Upper lobe of right lung (tissue), 1 donor: ENCODE measurements at places on chromosomes 3 and 15.

- no peak overlapping the region for H3K4me3 ChIP-seq
- DNase-seq: no peak
- no peak overlapping the region for H3K27ac ChIP-seq
These were observed 6.4 kb downstream of the TEX9 start for GRCh38 chr15:56371495-56372147.

GRCh38 chr3:13530241-13531009 lies 18.5 kb upstream of the FBLN2 start:
- H3K4me1 ChIP-seq: no peaks in the 10 kb centered on the region
- no peak overlapping the region for H3K27ac ChIP-seq
- H3K27me3 ChIP-seq: no peaks in the 10 kb centered on the region
- no peak for DNase-seq
- H3K36me3 ChIP-seq: no peaks in the 10 kb centered on the region

DNA sequence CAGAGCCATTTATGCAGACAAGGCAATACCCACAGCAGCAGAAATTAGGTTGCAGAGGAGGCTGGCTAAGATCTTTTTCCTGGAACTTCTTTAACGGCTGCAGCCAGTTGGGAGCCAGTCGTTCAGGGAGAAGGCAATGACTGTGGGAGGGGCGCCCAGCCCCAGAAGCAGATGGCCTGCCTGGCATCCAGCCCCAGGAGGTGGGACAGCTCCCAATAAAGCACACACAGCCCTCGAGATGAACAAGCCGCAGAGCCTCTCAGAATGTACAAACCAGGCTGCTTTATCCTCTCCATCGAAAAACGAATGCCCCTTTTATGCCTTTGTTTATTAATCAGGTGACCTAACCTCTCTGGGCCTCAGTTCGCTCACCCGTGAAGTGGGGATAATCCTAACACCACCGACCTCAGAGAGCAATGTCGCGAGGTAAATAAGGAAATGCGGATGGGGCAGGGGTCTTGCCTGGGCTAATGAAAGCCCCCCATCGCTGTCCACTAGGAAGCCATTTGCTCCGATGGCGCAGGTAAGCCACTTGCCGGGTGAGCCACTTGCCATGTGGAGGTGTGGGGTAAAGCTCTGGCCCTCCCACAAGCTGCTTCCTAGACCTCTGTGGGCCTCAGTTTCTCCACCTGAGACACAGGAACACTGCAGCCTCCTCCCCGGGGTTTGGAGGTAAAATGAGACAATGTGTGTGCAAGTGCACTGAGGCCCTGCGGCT lies 35.8 kb downstream of the MGLL start:
- DNase-seq: peak; percentile 79
- H3K27me3 ChIP-seq: no peaks in the 10 kb centered on the region
- H3K36me3 ChIP-seq: no peaks in the 10 kb centered on the region
- H3K4me1 ChIP-seq: peaks cover 50% of the 10 kb centered on the region
- no peak overlapping the region for H3K4me3 ChIP-seq

DNA sequence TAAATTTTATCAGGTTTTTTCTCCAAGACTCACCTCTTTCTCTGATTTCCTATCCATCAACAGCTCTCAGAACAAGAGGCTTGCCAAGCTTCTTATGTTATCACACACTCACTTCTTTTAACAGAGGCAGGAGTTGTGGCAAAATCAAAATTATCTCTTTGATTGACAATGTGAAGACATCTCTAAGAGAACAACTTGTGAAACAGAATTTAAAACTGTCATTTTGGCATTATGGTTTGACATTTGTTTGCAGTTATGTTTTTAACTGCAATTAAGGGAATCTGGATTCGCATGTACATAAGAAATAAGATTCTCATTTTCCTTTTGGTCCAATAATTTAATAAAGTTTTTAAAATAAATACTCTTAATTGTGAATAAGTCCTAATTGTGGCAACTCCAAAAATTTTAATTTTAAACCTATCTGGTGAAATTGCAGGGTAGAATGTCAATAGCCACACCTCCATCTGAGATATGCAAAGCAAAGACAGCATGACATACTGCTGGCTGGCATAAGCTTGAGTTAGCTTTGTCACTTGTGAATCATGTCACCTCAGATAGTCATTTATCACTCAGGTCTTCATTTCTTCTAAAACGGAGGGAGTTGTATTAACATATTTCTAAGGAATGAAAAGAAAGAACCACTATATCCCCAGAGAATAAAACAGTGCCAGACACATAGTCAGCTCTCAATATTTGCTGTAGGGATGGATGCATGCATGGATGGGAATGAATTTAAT lies 158.6 kb downstream of the CCNL1 start:
- no peaks in the 10 kb centered on the region for H3K4me1 ChIP-seq
- no peak overlapping the region for H3K27ac ChIP-seq
- DNase-seq: no peak
- H3K4me3 ChIP-seq: no peak overlapping the region
- H3K36me3 ChIP-seq: no peaks in the 10 kb centered on the region
- H3K27me3 ChIP-seq: no peaks in the 10 kb centered on the region

DNA sequence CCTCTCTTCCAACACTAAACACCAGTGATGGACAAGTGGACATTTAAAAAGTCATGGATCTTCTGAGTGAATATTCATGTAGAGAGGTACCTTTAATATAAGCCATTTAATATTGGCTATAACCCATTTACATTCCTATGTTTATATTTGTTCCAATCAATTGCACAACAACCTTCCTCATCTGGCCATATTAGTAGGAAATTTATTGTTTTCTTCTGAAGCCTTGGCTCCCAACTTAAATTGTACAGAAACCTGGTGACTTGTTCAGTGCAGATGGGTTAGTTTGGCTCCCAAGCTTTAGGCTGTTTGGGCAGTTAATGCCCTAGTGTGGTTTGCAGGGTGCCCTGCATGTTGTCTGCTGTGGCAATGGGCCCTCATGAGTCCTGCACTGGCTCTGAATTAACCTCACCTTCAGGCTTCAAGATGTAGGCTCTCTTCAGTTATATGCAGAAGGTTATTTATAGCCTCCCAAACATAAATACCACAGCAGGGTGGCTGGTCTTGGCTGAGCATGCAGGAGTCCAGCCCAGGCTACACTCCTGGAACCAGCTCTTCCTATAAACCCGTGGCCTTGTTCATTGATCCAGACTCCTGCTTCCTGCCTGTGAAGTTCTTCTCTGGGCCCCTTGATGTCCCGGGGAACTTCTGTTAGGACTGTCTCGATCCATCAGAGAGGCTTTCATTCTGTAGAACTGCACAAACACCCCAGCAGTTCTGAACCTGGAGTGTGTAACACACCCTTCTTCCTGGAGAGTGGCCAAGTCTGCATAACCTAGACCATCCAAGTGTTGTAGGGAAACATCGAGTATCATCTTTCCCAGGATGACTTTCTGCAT lies 57.0 kb downstream of the DUT start:
- DNase-seq: no peak
- no peaks in the 10 kb centered on the region for H3K36me3 ChIP-seq
- H3K4me3 ChIP-seq: no peak overlapping the region
- no peak overlapping the region for H3K27ac ChIP-seq

- H3K27me3 ChIP-seq: no peaks in the 10 kb centered on the region
- peaks cover 15% of the 10 kb centered on the region for H3K4me1 ChIP-seq
- no peak for DNase-seq
- H3K36me3 ChIP-seq: no peaks in the 10 kb centered on the region
- H3K27ac ChIP-seq: no peak overlapping the region
- H3K4me3 ChIP-seq: no peak overlapping the region
These were observed 10.5 kb upstream of the TM4SF18 start for GRCh38 chr3:149343951-149344350.

DNA sequence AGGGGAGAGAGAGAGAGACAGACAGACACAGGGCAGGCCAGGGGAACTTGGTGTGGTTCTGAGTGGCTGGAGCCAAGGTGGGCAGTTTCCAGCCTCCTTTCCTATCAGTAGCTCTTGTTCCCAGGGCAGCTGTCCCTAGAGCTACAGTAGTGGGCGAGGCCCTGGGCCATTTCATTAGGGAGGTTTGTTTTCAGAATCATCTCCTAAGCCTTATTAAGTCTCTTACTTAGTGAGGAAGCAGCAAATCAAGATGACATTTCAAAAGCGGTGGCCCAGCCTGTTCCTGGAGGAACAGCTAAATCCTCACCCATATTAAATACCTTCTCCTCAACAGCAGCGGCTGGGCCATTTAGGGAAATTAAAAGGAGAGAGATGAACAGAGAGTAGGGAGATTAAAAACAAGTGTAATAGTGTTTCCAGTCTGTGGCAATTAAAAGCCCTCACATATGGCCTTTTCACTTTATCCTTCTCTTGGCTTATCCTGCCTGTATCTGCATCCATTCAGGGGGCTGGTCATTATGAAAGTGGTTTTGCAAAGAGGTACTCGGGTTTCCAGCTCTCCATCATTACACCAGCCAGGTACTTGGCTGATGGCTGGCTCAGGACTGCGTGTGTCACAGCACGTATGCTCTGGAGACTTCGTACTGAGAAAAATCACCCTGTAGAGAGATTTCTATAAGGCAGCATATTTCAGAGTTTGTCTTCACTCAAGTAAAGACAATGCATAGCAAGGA lies 91.9 kb upstream of the PRR23C start:
- H3K4me1 ChIP-seq: no peaks in the 10 kb centered on the region
- no peak overlapping the region for H3K27ac ChIP-seq
- no peak overlapping the region for H3K4me3 ChIP-seq
- no peaks in the 10 kb centered on the region for H3K36me3 ChIP-seq
- H3K27me3 ChIP-seq: no peaks in the 10 kb centered on the region

DNA sequence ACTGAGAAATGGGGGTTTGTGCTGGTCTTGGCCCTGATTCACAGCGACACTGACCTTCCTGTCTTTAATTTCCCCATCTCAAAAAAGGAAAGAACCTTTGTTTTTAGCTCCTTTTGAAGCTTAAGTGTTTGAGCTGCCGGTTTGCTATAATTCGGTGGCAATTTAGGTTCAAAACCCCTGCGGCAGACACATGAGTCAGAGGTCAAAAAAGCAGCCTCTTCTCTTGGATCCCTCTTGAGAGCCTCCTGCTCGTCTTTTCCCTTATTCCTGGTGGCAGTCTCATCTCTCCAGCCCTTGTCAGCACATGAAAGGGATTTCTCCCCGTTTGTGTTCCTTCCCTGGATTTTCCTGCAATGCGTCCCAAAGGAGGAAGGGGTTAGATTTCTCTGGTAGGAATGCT lies 64.5 kb downstream of the GRIP2 start:
- peaks cover 73% of the 10 kb centered on the region for H3K36me3 ChIP-seq
- peaks cover 14% of the 10 kb centered on the region for H3K4me1 ChIP-seq
- no peaks in the 10 kb centered on the region for H3K27me3 ChIP-seq
- H3K27ac ChIP-seq: no peak overlapping the region
- no peak for DNase-seq
- H3K4me3 ChIP-seq: no peak overlapping the region

- no peaks in the 10 kb centered on the region for H3K36me3 ChIP-seq
- H3K27me3 ChIP-seq: peaks cover 10% of the 10 kb centered on the region
- no peak overlapping the region for H3K4me3 ChIP-seq
- DNase-seq: no peak
These were observed 78.5 kb upstream of the LARS2 start for GRCh38 chr3:45309876-45310275.

- no peak overlapping the region for H3K4me3 ChIP-seq
- no peaks in the 10 kb centered on the region for H3K36me3 ChIP-seq
- no peak overlapping the region for H3K27ac ChIP-seq
These were observed 116.3 kb downstream of the MITF start for GRCh38 chr3:69855436-69856162.
